Endothelial cell (in vitro differentiated cells): ENCODE measurements at places on chromosomes 4 and X.

GRCh38 chr4:20493761-20494353 is 206.4 kb upstream of the PACRGL start:
- no peak for DNase-seq

GRCh38 chr4:22824091-22824490 is 131.4 kb downstream of the GBA3 start:
- no peak for DNase-seq

DNA sequence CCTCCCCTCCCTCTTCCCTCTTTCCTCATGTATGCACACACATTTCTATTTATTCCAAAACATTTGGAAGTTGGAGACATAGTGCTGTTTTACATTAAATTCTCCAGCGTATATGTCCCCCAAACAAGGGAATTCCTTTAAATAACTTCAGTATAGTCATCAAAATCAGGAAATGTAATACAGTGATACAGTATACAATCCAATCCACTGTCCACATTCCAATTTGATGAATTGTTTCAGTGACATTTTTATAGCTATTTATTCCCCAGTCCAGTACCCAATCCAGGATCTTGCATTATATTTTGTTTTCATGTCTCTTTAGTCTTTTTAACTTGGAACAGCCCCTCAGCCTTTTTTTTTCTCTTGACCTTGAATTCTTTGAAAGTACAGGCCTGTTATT is 233.0 kb downstream of the DKK2 start:
- DNase-seq: no peak

DNA sequence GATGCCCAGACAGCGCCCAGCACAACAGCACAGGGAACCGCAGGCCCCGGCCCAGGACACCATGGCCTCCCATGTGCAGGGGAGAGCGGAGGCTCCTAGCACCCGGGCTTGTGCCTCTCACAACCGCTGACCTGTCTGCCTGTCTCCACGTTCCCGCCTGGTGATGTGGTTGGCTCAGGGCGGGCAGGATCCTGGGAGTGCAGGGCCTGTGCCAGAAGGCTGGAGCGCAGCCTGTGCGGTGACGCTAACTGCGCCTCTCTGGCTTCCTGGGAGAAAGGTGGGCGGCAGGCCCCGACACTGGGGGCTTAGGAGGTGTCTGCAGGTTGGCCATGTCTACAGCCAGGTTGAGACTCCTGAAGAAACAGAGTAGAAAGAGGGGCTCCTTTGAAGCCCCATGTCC is 48.7 kb downstream of the CPZ start:
- DNase-seq: no peak

- no peak for DNase-seq
Measured at GRCh38 chrX:14359316-14359715, 170.0 kb upstream of the GLRA2 start.

DNA sequence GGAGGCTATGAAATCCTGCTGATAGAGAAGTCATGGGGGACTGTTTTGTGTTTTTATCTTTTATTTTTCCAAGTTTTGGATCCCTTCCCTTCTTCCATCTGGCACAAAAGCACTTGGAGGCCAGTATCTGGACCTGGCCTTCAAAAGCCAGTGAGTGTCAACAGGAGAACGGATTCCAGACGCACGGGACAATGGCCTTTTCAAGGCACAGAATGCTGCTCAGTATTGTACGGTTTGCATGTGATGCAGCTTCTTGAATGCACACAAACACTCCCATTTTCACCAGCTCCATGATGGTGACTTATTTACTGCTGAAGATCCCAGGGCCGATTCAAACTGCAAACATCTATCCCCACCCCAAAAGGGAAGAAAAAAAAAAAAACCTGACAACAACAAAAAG is 145.4 kb downstream of the CPEB2 start:
- DNase-seq: no peak

- DNase-seq: no peak
Measured at GRCh38 chrX:106783716-106784115, 18.8 kb upstream of the TBC1D8B start.

DNA sequence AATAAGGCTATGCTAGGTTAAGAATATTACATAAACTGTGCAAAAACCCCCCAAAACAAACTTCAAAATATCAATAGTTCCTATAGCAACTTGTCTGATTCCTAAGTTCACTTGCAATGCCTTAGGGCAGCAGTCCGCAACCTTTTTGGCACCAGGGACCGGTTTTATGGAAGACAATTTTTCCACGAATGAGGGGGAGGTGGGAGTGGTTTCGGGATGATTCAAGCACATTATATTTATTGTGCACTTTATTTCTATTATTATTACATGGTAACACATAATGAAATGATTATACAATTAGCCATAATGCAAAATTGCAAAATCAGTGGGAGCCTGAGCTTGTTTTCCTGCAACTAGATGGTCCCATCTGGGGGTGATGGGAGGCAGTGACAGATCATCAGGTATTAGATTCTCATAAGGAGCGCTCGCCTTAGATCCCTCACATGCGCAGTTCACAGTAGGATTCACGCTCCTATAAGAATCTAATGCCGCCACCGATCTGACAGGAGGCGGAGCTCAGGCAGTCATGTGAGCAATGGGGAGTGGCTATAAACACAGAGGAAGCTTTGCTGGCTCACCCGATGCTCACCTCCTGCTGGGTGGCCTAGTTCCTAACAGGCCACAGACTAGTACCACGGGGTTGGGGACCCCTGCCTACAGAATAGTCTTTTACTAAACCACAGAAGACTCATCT is 39.7 kb downstream of the ACOX3 start:
- no peak for DNase-seq

- no peak for DNase-seq
Measured at GRCh38 chr4:78689261-78689660, 86.9 kb upstream of the BMP2K start.

DNA sequence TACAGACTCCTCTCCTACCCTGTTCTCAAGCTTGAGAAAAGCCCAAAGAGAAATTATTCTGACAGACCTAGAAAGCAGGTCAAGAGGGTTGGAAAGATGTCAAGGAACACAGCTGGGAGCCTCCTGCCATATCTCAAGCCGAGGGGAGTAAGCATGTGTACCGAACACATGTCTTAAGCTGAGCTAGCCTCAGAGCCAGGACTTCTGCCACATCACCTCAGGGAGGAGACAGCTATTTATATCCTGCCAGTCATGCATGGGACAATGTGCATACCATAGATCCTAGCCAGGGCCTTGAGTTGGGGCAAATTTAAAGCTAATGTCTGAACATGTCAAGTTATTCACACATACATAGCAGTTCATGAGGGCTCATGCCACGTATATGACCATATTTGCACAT is 11.8 kb downstream of the TMEM31 start:
- DNase-seq: no peak

- DNase-seq: no peak
Measured at GRCh38 chr4:114237997-114238396, 258.6 kb upstream of the ARSJ start.

DNA sequence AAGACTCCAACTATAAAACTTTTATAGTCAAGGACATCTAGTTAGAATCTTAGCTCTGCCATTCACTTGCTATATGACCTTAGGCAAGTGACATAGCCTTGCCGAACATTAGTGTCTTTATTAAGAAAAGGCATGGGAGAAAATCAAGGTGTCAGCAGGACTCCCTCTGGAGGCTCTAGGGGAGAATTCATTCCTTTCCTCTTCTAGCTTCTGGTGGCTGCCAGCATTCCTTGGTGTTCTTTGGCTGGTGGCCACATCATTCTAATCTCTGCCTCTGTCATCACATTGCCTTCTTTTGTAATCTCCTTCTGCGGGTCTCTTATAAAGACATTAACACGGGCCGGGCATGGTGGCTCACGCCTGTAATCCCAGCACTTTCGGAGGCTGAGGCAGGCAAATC is 99.8 kb downstream of the PPP1R2C start:
- no peak for DNase-seq

DNA sequence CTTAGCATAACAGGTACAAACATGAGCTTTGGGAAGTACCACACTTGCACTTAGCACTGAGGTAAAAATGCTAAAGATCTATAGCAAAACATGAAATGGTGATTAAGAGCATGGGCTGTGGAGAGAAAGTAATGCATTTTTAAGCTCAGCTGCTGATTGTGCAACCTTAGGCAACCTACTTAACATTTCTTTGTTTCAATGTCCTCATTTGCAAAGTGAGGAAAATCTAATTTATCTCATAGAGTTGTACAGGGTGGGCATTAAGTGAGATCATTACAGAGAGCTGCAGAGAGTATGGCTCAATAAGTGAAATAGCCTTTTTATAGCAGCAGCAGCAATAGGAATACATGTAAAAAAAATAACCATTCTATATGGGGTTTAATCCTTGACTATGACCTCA is 87.0 kb downstream of the PAK3 start:
- DNase-seq: no peak

DNA sequence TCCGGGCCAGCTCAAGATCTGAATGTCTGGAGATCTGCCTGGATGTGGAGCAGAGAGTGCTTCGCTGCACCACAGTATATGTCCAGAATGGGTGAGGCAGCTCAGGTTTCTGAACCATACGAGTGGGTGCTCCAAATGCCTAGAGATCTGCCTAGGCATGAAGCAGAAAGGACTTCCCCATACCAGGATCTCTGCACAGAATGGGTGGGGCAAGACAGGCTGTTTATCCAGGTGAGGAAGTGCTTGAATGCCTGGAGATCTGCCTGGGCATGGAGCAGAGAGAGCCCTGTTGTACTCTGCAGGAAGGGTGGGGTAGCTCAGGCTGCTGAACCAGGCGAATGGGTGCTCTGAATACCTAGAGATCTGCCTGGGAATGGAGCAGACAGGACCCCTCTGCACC is 45.4 kb upstream of the MAGEC2 start:
- no peak for DNase-seq

GRCh38 chrX:109818976-109819375 is 85.9 kb upstream of the ACSL4 start:
- no peak for DNase-seq

GRCh38 chrX:118508221-118508620 is 12.6 kb downstream of the DOCK11 start:
- DNase-seq: no peak

DNA sequence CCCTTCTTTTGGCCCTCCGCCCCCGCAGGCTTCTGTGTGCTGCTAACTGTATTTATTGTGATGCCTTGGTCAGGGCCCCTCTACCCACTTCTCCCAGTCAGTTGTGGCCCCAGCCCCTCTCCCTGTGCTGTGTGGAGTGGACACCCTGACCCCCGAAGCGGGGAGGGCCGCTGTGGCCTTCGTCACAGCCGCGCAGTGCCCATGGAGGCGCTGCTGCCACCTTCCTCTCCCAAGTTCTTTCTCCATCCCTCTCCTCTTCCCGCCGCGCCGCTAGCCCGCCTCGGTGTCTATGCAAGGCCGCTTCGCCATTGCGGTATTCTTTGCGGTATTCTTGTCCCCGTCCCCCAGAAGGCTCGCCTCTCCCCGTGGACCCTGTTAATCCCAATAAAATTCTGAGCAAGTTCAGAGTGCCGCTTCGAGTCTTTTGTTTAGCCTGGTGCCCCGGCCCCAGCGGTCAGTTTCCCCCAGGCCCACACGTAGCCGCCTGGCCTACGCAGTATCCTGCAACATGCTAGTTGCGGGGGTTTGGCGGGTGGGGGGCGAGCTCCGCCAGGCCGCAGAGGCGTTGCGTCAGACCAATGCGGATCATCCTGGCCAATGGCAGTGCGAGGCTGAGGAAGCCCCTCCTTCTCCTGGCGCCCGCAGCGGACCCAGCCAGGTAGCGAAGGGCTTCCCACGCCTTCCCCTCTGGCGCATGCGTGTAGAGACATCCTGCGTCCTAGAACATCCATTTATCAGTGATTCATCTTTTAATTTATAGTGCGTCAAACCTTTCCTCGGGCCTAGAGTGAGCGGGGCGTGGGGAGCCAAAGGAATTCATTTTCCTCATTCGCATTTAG is 5.6 kb upstream of the KANTR start:
- peak; percentile 59 for DNase-seq

GRCh38 chrX:153920546-153920945 is 5.5 kb downstream of the ARHGAP4 start:
- DNase-seq: no peak

DNA sequence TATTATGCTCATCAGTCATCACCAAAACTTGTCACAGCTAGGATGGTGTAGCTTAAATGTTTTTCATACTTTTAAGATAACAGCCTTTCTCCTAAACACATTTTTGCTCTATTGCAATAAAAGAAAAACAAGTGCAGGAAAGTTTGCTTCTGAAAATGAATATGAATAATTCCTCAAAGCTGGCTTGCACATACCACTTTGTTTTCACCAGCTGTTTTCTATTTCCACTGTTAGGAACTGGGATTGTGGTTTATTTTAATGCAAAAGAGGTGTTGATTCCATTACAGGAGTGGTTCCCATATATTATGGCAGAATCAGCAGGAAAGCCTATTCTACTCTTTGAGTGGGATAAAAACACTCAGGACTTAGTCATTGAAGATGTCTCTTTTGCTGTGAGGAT is 145.9 kb downstream of the PPA2 start:
- no peak for DNase-seq

DNA sequence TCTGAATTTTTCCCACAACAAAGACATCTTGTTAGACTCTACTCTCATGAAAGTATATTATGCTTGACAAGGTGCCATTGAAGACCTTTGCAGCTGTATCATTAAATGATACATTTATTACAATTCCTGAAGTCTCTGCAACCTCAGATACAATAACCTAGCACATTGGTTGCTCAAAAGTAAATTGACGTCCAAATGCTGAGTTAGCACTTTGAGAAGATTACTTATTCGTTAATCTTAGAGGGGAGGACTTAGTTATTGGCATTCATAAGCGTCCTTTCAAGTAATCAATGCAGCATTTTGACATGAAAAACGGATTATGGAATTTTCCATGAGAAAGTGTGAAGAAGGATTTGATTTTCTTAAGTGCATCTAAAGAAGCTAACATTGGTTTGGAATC is 151.6 kb downstream of the ARSF start:
- no peak for DNase-seq

DNA sequence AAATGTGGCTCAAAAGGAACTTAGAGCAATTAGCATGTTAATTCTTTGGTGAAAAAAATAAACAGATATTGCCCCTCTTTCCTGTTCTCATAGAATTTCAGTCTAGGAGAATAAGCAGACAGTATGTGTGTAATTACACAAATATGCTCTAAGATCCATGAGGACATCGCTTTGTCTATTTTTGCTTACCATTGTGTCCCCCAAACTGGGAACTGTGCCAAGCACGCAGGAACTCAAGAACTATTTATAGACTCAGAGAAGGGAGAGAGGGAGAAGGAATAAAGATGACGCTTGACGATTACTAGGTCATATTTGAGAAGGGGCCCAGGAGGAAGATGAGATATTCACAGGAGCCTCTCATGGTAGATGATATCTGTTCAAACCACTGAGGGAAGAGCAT is 692.6 kb downstream of the RAB28 start:
- no peak for DNase-seq

GRCh38 chr4:91914176-91914804 is 389.5 kb upstream of the GRID2 start:
- no peak for DNase-seq

GRCh38 chrX:24080704-24081103 is 25.9 kb downstream of the EIF2S3 start:
- DNase-seq: no peak

DNA sequence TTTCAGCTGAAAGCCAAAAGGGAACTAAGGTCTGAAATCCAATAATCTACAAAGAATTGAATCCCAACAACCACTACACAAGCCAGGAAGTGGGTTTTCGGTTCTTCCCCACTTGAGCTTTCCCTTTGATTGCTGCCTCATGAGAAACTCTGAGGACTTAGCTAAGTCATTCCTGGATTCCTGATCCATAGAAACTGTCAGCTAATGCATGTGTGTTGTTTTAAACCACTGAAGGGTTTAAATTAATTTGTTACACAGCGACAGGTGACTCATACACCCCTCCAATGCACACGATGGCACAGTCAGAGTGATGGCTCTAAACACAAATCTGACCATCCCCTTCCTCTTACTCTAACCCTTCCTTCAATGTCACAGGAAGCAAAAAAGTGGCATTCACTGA is 282.9 kb downstream of the RAB28 start:
- no peak for DNase-seq

GRCh38 chr4:118012142-118012541 is 22.1 kb upstream of the NDST3 start:
- no peak for DNase-seq
